ENCODE measurements at places on chromosomes 3 and 15.

DNA sequence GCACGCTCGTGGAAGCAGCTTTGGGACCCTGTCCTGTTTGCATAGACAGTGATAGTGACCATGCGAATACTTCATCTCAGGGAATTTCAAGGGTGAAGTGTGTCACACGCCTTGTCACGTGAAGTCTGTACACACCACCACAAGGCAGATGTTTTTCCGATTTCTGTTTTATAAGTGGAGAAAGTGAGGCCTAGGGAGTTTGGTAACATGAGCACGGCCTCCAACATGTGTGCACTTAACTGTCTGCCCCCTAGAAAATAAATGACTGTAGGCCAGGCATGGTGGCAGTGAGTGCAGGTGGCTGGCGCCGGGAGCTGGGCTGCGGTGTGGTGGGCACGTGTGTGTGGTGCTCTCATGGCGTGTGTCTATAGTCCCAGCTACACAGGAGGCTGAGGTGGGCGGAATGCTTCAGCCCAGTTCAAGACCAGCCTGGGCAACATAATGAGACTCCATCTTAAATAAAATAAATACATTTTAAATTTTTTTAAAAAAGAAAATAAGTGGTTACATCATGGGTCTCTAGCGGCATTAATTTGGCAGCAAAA, 42.0 kb downstream of the WHAMM start:
- DNase-seq = no peak

DNA sequence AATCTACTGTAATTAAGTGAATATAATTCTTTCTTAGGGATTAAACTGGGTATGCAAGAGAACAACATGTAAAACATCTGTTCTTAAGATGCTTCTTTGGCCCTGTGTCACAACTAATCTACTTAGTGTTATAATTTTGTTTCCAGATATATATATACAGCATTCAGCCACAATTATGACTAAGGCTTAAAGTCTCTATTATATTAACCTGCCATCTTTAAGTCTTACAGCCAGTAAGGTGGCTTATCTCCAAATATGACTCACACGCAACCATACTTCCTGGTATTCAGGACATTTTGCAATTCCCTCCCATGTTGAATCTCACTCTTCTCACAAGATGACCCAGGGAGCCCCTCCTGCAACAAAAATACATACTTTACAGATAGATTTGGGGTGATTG, 6.6 kb upstream of the KBTBD8 start:
- DNase-seq = no peak

- DNase-seq = no peak
Observed at GRCh38 chr3:60610441-60611112, 640.7 kb downstream of the FHIT start.

DNA sequence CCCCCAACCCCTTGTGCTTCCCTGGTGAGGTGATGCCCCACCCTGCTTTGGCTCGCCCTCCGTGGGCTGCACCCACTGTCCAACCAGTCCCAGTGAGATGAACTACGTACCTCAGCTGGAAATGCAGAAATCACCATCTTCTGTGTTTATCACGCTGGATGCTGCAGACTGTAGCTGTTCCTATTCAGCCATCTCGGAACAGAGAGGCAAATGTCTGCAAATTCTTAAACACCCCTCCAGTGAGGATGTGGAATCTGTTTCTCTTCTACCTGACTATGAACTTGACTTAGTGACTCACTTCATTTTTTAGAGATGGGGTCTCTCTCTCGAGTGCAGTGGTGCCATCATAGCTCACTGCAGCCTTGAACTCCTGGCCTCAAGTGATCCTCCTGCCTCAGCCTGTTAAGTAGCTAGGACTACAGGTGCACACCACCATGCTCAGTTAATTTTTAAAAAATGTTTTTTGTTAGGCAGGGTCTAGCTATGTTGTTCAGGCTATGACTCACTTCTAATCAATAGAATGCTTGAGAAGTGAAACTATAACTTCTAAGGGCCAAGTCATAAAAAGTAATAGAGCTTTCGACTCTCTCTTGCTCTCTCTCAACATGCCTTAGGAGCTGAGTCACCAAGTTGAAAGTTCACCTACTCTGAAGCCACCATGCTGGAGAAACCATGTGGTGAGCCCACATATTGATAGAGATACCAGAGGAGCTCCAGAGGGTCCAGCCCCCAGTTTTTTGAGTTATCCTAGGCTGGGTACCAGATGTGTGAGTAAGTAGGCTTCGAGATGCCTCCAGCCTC, 11.5 kb upstream of the PARP14 start:
- DNase-seq = no peak

GRCh38 chr3:70952033-70952747, 631.3 kb downstream of the FOXP1 start:
- no peak for DNase-seq

DNA sequence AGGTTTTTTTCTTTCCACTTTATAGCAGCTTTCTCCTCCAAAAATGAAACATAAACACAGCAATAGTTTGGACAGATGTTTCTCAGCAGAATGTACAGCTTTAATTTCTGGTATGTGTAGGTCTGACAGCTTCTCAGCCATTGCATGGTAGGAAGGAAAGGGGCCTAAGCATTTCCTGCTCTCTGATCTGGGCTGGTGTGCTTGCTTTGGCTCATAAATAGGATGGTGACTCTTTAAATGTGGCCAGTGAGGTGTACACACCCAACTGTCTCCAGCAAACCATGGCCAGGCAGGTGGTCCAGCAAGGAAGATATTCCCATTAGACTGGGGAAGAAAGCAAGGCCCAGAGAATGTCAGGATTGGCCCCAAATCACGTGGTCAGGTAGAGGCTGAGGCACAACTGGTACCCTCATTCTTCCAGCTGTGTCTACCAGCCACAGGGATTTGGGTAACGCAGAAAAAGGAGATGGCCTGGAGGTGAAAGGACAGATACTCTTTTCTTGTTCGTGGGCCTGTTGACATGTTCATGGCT, 52.1 kb downstream of the ITGA11 start:
- peak; percentile 26 for DNase-seq

DNA sequence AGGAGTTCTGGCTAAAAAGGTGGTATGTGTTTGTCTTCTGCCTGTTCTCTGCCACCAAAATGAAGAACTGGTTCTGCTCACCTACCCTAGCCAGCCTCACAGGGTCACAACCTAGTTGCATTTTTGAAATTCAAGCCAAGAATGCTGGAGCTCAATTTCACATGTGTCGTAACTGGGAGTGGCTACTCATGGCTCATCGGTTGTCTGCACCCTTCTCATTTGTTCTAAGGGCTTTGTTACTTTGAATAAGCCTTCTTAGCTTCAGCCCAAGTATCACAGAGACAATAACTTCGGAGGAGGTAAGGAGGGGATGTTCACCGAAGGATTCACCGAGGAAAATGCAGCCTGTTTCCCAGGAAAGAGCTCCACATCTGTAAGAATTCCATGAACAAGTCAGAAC, 134.3 kb upstream of the RARB start:
- DNase-seq = no peak

DNA sequence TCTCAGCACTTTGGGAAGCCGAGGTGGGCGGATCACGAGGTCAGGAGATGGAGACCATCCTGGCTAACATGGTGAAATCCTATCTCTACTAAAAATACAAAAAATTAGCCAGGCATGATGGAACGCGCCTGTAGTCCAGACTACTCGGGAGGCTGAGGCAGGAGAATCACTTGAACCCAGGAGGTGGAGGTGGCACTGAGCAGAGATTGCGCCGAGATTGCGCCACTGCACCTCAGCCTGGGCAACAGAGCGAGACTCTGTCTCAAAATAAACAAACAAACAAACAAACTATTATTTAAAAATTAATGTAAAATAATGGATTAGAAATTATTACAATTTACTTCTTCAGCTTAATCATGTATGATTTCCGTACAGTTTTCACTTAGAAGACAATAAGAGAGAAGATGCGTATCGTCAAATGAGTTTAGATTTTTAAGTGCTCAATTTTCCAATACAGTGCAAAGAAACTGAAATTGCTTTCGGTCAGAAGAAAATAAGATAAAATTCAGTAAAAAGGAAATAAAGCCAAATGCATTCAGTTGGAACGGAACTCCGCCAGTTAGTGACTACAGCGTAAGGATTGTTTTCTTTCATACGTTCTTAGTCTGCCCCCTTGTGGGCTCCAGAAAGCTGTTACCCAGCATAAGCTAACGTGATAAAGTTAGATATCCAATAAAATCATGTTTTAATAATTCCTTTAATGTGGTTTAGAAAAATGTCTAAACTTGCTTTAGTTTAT, 24.8 kb downstream of the AADAC start:
- no peak for DNase-seq

DNA sequence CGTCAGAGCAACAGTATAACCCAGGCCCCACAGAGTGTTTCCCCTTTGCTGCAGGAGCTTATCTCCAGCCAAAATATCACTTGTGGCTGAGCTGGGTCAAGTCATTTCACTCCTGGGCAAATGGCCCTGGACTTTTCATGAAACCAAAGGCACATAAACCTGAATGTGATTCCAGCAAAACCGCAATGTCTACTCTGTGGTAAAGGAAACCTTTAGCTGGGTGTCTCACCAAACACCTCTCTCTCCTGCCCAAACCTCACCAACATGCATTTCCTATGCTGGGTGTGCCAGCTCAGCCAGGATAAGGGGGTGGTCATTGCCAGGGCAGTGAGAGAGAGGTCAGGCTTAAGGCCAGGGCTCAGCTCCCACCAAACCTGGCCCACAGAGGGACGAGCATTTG, 67.4 kb downstream of the GTPBP8 start:
- no peak for DNase-seq

GRCh38 chr3:174613173-174613572, 246.0 kb upstream of the NAALADL2 start:
- no peak for DNase-seq

GRCh38 chr3:135133905-135134683, 339.0 kb downstream of the EPHB1 start:
- DNase-seq = no peak

DNA sequence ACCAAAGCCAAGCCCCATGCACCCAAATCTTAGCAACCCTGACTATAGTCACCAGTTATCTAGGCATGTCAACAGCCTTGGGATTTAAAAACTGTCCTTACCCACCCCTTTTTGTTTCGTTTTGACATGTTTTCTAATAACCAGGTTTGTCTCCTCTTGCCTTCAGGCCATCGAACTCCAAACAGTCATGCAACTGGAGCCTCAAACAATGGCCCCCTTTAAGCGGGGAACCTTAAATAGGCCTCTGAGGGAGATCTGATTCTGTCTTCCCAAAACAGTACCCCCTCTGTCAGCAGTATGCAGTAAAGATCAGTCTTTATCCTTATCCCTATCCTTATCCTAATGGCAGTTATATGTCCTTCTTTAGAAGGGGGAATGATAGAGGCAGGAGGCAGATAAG, 105.7 kb downstream of the DPH6 start:
- no peak for DNase-seq

GRCh38 chr3:36891701-36892160, 53.1 kb downstream of the TRANK1 start:
- DNase-seq = no peak

DNA sequence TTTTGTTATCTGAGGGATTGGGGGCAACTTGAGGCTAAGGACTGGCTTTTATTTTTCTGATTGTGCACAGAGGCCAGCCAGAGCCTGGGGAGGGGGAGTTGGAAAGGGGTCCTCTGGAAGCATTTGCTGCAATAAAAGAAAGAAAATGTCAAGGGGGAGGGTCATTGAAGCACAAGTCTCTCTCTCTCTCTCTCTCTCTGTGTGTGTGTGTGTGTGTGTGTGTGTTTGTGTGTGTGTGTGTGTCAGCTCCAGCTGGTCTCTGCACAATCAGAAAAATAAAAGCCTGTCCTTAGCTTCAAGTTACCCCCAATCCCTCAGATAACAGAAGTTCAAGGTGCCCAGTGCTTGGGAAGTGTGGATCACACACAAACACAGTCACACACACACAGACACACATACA, 52.1 kb upstream of the CCDC174 start:
- no peak for DNase-seq

DNA sequence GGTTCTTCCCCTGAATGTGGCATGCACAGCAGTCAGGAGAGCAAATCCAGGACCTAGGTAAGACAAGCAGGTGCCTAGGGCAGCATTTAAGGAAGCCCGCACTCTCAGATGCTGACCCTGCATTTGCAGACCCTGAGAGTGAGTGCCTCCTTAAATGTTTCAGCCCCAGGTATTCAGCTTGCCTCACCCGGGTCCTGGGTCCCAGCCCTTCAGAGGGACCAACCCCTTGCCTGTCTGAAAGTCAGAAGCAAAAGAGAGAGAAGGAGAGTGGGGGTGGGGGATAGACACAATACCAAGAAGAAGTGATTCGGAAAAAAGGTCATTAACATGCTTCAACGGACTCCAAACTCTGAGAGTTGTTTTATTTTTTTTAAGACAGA, 75.0 kb downstream of the MEGF11 start:
- DNase-seq = no peak

DNA sequence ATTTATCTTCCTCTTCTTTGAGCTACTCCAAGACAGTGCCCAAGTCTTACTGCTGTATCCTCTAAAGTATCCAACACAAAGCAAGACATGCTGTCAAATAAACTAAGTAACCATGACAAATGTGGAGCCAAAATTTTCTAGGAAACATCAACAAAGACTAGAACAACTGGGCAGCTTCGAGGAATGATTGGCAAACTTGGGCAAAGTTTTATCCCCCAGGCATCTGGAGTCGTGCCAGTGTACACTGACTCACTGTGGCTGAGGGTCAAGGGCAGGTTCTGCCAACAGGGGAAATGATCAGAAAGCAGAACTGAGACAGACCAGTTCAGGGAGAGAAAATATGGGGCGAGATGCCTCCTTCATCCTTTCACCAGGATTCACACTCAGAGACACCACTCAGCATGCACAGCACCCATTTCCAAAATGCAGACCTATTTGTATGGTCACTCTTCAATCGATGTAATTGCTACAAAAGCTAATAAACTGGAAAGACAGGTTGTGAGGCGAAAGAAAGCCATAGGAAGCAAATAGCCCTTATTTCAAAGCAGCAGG, 65.8 kb downstream of the MB21D2 start:
- no peak for DNase-seq

DNA sequence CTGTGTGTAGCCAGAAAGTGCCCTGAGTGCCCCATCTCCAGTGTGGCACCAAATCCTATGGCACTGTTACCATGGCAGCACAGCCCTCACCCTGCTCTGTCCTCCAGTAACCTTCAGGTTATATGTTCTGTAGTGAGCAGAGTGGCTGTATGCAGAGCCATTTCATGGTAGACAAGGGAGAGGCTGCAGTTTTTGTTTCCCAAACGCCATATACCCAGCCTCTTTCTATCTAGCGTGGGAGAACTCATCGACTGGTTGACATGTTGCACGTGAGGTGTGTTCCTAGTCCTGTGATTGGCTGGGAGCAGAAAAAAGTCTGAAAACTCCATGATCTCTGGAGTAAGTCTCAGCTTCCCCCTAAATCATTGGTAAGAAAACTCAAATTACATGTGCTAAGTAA, 2.0 kb downstream of the SIDT1 start:
- peak; percentile 39 for DNase-seq

Data from activated T-cell treated with anti-CD3 and anti-CD28 coated beads, Interleukin-2, amount 50 U/mL, for 24 hours (primary cell).